ENCODE measurements at places on chromosomes 5 and 9.

DNA sequence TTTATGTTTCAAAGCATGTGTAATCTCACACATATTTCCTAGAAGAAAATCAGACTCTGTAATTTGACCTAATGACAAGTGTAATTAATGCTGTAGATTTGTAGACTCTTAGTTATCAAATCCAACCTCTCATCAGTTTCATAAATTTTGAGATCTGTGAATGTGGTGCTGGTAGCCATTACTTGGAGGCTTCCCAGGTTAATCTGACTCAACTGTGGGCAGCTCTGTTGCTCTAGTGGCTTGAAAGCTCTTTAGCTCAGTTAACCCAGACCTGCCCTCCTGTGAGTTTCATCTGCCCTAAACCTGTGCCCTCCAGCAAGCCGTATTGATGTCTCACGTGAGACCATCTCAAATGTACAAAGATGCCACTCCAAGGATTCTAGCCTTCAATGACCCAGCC lies 323.4 kb downstream of the FBXL7 start:
- DNase-seq, result no peak

DNA sequence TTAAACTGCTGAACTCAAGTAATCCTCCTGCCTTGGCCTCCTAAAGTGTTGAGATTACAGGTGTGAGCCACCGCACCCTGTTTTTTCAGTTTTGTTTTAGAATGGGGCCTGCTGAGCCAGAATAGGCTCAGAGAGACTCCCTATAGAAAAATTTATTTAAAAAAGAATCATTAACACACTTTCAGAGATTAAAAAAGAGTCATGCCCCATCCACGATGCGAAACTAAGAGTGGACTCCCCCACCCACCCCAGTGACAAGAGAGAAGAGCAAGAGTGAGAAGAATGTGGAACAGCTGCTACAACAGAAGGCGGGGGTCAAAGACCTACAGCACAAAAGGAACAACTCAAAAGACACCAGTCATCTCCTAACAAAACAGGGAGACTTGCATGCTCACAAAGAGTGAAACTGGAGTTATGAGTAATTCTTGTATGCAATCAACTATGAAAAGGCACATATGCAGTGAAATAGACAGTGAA lies 47.2 kb downstream of the GLDC start:
- DNase-seq, result no peak

GRCh38 chr5:18393565-18394442 lies 759.5 kb downstream of the TAF11L14 start:
- DNase-seq, result peak; percentile 62

- DNase-seq, result no peak
These were observed 267.3 kb downstream of the MTRR start for GRCh38 chr5:8136271-8136670.

- DNase-seq, result peak; percentile 13
These were observed 47.5 kb downstream of the SAXO1 start for GRCh38 chr9:18985464-18985951.

GRCh38 chr5:178143901-178144300 lies 9.8 kb downstream of the NHP2 start:
- no peak for DNase-seq
